ENCODE measurements at places on chromosomes 12 and 14.

GRCh38 chr12:109302770-109303169 is 6.3 kb downstream of the FOXN4 start:
- no peak for DNase-seq

DNA sequence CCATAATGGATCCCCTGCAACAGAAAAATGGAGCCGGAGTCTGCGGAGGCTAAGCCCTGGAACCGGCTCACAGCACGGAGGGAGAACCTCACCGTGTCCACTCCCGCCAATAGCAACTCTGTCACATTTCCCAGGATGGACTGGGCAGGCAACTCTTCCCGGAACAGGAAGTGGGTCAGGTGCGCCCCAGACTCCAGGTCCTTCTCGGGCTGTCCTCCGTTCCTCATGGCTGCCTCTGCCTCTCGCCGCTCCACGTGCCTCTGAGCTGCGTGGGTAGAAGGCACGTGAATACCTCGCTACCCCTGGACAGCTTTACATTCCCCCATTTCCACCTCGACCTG is 2.2 kb downstream of the CYP27B1 start:
- no peak for DNase-seq

GRCh38 chr12:47079981-47080724 is 394 bp upstream of the AMIGO2 start:
- no peak for DNase-seq

- no peak for DNase-seq
Measured at GRCh38 chr12:52091061-52091460, 11.6 kb downstream of the SMIM41 start.

DNA sequence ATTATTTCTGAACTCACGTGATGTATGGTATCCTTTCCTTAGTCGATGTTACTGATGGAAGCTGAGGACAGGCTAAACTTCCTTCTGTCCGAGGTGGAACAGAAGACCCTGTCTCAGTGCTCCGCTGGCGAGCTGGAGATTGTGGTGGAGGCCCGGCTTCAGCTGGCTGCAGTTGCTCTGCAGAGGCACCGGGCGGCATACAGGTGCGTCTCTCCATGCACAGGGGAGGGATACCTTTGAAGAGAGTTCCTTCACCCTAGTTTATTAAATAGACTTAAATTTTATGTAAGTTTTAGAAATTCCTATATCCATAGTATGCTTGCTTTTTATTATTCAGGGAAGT is 186.7 kb upstream of the NEDD1 start:
- no peak for DNase-seq

DNA sequence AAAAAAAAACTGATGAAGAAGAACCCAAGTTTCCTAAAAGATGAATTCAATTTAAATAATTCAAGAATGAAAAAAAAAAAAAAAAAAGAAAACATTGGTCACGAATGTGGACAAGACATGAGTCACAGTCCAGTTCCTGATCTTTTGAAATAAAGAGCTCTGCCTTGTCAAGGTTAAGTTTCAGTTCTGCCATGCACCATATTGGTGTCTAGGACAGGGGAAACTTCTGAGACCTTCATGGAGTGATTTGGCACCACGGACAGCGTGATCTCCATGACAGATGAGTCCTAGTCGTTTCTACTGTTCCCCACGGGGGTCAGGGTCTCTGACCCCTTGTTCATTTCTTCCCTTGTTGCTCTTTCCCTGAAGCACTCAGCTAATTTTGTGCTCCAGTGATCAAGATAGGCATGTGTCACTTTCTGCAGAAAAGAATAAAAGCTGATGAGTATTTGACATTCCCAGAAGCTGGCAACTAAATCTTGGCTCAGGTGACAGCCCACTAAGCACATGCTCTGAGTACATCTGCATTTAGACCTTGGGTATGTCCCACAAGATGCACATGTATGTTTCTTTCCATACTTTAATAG is 1159.7 kb downstream of the BCL11B start:
- DNase-seq: no peak

- DNase-seq: no peak
Measured at GRCh38 chr12:44397631-44398030, 478.5 kb downstream of the NELL2 start.

GRCh38 chr14:84006643-84007155 is 1523.2 kb upstream of the FLRT2 start:
- DNase-seq: no peak

- peak; percentile 6 for DNase-seq
Measured at GRCh38 chr14:81137316-81137715, 83.4 kb downstream of the GTF2A1 start.

- no peak for DNase-seq
Measured at GRCh38 chr12:56143870-56144269, 8.5 kb upstream of the MYL6B start.

DNA sequence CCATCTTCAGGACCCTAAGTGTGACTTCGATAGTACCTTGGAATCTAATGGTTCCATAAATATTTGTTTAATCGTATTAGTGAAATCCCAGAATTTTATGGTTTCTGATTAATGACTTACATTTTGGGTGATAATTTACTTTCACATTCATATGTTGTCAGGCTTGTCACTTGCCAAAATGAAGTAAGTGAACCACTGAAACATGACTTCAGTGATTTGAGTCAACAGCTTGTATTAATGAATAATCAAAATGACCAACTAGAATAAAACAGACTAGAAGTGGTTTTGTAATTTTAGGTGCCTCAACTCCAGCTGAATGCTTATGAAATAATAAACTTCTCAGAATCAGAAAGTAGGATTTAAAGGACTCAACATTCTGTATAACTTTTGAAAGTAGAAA is 517.1 kb downstream of the PRKD1 start:
- no peak for DNase-seq

- peak; percentile 48 for DNase-seq
Measured at GRCh38 chr14:67166450-67166853, 22.8 kb upstream of the GARIN2 start.

DNA sequence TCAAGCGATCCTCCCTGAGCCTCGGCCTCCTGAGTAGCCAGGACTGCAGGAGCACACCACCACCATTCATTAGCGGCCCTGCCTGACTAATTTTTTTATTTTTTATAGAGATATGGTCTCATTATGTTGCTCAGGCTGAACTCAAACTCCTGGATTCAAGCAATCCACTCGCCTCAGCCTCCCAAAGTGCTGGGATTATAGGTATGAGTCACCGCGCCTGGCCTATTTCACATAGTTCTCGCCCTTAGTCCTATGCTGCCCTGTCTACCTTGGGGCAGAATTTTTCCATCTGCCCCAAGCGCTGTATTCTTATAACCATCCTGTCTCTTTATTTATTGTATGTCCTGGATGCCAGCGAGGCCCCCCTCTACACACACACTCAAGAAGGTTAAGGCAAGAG is 50.9 kb upstream of the BCL2L14 start:
- DNase-seq: no peak

DNA sequence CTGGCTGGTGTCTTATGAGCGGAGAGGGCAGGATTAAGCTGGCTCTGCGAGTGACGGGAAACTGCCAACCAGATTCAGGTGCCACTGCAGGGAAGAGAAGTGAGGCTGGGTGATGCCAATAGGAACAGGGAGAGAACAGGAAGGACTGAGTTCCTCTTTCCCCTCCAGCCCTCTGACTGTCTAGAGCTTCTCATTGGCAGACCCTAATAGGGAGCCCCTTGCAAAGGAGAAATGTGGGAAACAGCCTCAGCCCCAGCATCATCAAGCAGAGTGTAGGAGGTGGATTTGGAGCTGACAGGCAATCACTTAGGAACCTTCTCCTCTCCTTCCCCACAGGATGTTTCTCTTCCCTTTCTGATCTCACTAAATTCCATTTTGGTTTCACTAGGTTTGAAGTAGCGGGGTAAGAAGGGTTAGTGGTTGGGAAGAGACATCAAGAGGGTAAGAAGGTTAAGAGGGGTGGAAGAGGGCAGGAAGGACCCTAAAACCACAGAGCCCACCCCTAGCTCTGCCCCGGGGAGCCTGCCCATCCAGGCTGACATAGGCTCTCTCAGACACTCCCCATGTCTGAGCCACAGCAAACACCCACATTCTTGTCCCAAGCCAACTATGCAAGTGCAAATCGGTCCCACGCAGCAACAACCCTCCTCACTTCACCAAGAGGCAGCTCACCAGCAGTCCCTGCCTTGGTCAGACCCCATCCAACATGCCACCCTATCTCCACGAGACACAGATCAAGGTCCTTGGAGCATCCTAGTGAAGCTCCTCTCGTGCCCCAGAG is 111.1 kb downstream of the STAB2 start:
- no peak for DNase-seq

GRCh38 chr12:132197581-132198354 is 53.5 kb downstream of the NOC4L start:
- no peak for DNase-seq

DNA sequence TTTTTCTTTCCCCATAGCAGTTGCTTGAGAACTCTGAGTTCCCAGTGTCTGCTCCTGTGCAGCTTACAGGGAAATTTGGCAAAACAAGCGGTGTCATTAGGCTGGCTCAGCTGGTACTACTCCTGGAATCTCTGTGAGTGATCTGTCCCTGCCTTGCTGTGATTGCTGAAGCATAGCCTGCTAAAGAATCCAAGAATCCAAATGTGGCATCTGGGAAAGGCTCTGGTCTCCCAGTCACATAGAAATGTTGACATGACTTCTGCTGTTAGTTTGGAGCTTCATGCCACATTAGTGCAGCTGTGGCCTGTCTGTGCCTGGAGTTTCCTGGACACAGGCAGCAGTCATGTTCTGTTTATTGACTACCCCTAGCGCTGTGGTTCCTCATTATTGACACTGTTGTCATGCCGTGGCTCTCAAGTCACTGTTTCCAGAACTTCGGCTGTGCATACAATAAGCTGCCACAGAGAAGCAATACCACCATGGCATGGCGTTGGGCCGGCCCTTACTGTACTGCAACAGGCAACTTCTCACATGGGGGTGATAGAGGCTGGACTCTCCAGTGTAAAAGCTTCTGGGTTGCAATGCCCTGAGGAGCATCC is 166.8 kb downstream of the MYRFL start:
- no peak for DNase-seq

- DNase-seq: no peak
Measured at GRCh38 chr12:93594766-93595311, 22.4 kb downstream of the SOCS2 start.

DNA sequence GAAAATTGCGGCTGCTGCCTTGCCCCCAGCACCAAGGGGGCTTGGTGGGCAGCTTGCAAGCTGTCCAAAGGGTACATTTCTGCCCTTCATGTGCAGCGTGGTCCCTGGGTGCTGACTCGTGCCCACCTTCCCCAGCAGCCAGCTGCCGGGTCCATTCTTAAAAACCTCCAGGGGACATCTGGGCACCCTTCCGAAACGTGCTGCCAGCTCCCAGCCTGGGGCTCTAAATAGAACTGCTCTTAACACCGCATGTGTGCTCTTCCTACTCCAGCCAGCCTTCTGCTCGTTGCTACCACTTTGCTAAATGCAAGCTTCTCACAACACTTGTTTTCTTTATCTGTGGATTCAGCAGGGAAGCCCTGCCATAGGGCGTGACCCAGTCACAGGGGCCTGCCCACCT is 66.0 kb downstream of the RIMBP2 start:
- DNase-seq: no peak

- DNase-seq: no peak
Measured at GRCh38 chr12:27505761-27506160, 18.2 kb upstream of the PPFIBP1 start.

- no peak for DNase-seq
Measured at GRCh38 chr12:90974286-90974685, 19.3 kb upstream of the CCER1 start.

DNA sequence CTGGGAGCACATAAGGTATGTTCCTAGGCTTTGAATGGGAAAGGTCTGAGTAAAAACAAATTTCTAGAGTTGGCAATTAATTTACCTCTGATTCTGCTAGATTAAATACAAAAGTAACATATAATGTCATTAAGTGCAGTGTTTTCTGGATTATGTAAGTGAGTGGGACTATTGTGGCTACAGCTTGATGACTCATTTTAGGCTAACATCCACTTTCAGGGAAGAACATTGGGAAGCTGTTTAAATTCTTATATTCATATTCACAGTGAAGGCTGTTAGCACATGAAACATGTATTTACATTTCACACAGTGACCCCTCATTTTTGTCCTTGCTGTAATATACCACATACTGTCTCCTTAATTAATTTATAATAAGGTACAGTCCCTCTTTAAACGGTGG is 13.2 kb upstream of the BMAL2 start:
- DNase-seq: peak; percentile 32

DNA sequence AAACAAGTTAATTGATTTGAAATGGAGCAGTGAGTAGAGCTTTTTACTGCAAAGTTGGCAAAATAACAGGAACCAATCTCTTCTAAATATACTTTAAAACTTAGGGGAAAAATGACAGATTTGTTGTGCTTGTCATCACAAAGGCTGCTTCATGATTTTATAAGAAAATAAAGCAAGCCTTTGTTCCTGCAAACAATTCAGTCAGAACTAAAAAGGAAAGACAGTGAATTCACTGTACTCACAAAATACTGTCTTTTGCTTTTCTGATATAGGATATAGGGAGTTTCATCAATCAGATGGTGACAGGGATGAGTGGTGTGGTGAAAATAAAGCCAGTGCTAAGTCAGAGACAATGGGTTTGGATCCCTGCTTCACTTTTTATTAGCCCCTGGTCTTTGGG is 126.0 kb downstream of the HELB start:
- DNase-seq: no peak

DNA sequence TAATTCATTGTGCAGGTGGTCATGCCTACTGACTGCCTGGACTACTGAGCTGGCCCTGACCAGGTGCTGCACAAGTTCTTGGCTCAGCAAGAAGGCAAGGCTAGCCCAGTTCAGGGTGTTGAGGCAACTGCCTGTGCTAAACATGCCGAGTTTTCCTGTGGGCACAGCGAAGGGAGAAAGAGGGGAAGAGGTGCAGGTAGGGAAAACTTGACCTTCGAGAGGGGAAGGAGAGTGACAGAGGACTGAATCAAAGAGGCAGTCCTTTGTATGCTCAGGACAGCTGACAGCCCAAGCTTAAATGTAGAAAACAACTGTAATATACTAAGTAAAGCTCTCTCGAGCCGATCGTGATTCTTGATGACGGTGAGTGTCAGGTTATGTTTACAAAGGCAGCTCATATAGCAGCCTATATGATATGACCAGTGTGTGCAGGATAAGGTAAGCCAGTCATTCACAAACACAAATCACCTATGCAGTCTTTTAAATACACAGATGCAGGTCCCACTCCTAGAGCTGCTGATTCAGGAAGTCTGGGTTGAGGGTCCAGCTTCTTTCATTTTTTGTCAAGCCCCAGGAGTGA is 2.6 kb downstream of the IRAK3 start:
- DNase-seq: no peak

- no peak for DNase-seq
Measured at GRCh38 chr12:75766263-75767160, 255.1 kb upstream of the KRR1 start.

- DNase-seq: peak; percentile 77
Measured at GRCh38 chr12:14394317-14395073, 29.0 kb downstream of the ATF7IP start.

- no peak for DNase-seq
Measured at GRCh38 chr12:88784166-88784565, 203.9 kb upstream of the KITLG start.

GRCh38 chr14:30385925-30386324 is 173.0 kb upstream of the G2E3 start:
- DNase-seq: no peak

DNA sequence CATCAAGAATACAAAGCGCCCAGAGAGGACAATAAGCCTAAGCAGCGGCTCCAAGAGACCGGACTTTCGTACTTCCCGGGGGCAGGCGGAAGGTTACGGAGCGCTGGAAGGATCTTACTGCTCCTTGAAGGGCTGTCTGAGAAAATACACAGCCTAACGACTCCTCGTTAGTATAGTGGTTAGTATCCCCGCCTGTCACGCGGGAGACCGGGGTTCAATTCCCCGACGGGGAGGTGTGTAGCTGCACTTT is 12.1 kb upstream of the TMPO start:
- DNase-seq: peak; percentile 90

Measured in astrocyte of the cerebellum (primary cell).